ENCODE measurements at places on chromosomes 4 and X. TPM values are rescaled to one million over a fixed set of nuclear protein-coding genes. Genes with fewer than 3 reads are reported as not detected.

GPR34 gene
- not detected for total RNA-seq

DNA sequence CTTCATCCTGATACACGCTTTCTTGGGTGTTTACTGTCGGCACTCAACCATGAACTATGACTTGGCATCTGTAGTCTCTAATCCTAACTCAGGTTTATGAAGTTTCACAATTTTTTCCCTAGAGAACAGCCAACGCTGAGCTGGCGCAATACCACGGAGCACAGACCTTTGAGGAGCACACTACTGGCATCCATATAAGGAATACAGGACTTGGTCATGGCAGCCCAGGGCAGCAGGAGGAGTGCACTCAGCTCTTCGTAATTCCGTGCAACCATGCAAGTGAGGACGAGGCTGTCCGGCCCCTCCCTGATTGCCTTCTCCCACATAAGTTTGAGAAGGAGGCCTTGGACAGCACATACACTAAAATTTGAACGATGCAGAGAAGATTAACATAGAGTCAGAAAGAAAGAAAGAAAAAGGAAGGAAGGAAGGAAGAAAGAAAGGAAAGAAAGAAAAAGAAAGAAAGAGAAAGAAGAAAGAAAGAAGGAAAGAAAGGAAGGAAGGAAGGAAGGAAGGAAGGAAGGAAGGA lies 41.0 kb upstream of the PDLIM5 start:
- DNase-seq, result no peak

DNA sequence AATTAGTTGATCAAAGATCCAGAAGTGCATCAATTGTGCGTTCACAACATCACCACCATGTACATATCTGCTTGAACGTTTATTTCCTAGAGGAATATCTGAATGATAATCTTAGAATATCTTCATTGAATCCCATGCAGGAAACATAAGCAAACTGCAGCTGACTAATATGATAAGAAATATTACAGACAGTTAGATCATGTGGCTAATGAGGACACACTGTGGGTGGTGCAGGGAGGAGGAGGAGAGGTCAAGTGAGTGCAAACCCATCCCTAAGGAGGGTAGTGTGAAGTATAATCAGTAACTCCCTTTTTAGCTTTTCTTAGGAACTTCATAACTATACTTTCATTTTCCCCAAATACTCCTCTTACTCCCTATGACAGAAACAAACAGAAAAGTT lies 58.3 kb upstream of the HPGD start:
- DNase-seq, result no peak

DNA sequence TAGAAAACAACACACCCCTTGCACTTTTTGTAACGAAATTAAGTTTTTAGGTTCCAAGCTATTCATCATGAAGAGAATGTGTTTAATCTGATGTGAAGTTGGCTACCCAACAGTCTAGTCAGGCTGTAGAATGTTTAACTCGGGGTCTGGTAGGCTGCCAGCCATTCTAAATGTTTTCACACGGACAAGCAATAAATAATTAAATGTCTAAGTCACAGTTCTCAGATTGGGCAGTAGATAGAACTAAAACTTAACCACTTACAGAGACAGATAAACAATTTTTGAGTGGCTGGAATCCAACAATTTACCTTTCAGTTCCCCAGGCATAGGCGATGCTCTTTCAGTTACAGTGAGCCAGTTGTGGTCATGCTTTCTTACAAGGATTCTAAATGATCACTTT lies 66.5 kb downstream of the CHIC2 start:
- no peak for DNase-seq

- no peak for DNase-seq
Observed at GRCh38 chr4:15963001-15963451, at the start of gene FGFBP2. TSS of gene FGFBP2 (minus strand) at chr4:15963175. CDS start at chr4:15963129, 46 bp downstream.

DNA sequence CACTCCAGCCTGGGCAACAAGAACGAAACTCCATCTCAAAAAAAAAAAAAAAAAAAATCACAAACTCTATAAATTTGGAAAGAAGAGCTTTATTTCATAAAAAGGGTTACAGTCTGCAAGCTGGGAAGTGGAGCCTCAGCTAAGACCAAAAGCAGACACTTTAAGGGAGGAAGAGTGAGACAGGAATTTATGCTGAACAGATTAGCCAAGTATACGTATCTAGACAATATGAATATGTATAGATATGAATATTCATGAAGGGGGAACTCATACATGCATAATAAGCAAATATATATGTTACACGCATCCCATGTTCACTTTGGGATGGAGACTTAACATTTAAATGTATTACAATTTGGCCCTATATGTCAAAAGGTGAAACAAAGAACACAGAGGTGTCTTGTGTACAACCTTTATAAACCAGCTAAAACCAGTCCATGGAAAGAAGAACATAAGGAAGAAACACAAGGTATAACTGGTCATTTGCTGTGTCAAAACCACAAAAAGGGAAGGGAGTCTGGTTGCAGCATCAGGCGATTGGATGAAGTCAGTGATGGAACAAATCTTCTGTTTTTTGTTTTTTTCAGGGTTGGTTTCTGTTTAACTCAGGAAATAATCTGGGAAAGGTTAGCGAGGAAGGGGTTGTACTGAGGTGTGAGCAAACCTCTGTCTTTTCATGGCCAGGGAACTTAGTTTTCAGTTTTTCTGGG lies 130.0 kb upstream of the MAOA start:
- no peak for DNase-seq

DNA sequence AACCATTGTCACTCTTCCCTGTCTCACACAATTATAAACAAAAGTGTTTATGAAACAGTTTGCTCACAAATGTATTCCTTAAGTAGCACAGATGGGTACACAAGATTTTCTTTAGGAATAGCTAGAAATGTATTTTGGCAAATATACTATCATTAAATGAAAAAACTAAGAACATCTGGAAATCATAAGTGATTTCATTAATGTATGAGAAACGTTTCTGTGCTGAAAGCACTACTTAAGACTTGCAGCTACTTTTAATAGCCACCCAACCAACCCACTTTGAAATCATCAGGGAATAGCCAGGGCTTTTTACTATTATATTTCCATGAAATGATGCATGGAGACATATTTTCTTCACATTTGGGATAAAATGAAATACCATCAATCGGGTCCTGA lies 62.3 kb upstream of the NAP1L5 start:
- no peak for DNase-seq

- DNase-seq, result peak; percentile 78
Observed at GRCh38 chrX:103376118-103376978, at the start of gene BEX3. TSS of gene BEX3 (plus strand) at chrX:103376538. CDS start at chrX:103377522, 984 bp downstream.

DNA sequence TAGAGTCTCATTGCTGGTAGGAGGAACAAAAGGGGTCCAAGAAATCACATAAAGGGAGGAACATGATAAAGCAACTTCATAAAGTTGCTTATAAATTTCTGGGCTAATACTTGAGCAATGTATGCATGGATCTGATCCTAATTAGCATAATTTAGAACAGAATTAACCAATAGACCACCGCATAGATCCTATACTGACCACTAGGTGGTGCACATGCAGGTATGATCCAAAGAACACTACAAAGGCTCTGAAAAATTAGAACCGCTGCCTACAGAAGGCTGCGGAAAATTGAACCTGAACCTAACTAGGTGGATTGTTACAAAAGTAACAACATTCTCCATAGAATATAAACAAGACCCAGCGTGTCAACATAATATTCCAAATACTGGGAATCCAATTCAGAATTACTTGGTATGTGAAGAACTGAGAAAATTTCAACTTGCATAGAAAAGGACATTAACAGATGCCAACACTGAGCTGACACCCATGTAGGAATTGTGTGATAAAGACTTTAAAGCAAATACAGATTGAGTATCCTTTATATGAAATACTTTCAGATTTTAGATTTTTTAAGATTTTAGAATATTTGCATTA lies 23.3 kb downstream of the BRCC3 start:
- DNase-seq, result peak; percentile 39

Data from G401 (cell line).